Coronary artery (tissue), 2 donors: ENCODE measurements at places on chromosomes 6 and 20.
A peak's percentile ranks its signal among the peaks of the same experiment; 100 is the strongest.

DNA sequence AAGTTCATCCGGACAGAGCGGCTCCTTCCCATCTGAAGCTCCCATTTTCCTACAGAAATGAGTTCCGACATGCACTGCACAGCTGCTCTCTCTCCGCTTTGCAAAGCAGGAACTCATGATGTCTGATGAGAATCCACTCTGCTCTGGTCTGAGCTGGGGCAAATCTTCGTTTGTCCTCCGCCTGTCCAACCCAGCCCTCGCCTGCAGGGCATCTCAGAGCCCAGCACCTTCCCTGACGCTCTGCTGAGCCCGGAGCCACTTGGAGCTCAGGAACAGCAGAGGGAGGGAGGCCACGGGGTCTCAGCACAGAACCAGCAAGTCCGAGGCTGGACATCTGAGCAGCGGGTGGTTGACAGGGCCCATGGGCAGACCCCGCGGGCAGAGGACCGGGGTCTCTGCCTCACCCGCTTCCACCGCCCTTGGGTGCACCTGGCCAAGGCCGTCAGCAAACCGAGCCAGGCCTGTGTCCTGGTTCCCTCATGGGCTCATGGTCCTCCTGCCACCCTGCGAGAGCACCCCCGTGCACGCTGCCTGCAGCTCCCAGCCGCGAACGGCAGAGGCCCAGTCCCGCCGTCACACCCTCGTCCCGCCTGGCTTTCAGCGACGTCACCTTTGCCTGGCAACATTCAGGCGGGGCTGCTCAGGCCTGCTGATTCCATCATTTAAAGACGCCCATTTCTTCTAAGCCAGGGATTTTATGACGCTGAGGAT lies 78.5 kb upstream of the BHLHE23 start:
- peak; percentile 38 for DNase-seq

- no peak for DNase-seq
Observed at GRCh38 chr6:25056130-25056529, 120.4 kb upstream of the RIPOR2 start.

DNA sequence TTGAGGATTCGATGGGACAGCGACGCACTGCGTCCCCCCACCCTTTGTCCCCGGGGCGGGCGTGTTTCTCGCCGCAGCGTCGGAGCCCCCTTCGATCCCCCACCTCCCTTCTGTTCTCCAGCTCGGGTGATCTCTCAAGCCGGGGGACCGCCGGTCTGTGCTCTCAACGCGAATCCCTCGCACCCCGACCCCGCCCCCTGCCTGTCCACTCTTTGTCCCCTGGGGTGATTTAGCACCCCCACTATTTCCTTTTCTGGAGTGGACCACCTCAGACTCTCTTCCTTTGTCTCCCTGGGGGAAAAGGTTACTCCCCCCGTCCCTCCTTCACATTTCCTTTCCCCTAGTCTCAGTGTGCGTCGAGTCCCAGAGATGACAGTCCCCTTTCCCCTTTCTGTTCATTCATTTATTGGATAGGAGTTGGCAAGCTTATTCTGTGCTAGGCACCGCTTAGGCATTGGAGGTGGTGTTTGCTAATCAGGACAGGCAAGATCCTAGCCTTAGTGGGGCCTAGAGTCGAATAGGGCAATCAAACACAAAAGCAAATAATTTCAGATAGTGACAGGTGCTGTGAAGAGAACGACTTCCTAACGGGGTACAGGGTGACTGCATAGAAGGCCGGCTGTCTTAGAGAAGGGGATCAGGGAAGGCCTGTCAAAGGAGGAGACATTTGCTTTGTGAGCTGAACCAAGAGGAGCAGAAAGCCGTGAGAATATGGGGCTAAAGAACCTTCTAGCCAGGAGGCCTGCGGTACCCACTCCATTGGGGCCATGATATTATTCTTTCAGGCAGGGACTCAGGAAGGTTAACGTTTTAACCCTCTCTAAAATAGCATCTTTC lies 741 bp downstream of the PTPN1 start:
- DNase-seq, result no peak

GRCh38 chr6:3310703-3311102 lies 52.0 kb downstream of the PSMG4 start:
- DNase-seq, result no peak

GRCh38 chr6:125099211-125100073 lies 54.1 kb upstream of the TPD52L1 start:
- peak; percentile 81 for DNase-seq

DNA sequence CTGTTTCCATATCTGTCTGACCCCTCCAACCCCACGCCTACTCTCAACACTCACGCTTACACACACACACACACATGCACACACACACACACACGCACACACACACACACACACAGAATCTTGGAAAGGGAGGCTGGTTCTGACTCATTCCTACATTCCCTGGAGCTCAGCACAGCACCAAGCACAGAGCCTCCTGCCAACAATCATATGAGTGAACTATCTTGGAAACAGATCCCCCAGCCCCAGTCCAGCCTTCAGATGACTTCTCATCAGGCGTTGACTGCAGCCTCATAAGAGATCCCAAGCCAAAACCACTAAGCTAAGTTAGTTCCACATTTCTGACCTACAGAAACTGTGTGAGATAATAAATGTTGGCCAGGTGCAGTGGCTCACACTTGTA lies 14.1 kb upstream of the HCK start:
- no peak for DNase-seq

DNA sequence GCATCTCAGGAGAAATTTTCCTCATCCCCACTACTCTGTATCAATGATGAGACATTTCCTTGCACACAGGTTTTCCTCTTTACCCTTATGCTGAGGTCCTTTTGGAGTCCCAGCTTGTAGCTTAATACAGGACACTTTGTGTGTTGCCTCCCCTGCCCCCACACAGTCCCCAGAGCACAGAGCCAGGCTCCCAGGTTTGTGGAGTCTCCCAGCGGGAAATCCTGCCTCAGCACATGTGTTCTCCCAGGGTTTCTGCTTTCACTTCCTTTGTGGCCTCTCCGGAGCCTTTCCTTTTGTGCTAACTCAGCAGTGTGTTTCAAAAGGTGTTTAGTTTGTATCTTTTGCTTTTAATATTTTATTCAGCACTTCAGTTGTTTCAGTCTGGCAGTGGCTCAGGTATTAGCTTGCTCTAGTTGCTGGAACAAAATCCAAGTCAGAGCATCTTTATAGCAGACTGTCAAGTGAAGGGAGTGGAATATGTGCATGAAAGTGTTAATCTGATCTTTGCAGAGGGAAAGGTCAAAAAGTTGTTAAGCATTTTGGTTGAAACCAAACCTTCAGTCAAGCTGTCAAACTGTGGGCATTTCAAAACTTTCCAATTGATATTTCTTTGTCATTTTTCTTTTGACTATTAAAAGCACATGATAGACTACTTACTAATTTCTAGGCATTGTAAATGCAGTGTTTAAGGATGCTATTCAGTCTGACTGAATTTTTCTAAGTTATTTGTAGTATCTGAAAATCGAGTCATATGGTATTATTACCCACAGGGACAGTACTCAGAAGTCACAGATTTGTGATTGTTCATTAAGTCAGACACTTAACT lies 8.6 kb downstream of the SNX9 start:
- DNase-seq, result no peak

DNA sequence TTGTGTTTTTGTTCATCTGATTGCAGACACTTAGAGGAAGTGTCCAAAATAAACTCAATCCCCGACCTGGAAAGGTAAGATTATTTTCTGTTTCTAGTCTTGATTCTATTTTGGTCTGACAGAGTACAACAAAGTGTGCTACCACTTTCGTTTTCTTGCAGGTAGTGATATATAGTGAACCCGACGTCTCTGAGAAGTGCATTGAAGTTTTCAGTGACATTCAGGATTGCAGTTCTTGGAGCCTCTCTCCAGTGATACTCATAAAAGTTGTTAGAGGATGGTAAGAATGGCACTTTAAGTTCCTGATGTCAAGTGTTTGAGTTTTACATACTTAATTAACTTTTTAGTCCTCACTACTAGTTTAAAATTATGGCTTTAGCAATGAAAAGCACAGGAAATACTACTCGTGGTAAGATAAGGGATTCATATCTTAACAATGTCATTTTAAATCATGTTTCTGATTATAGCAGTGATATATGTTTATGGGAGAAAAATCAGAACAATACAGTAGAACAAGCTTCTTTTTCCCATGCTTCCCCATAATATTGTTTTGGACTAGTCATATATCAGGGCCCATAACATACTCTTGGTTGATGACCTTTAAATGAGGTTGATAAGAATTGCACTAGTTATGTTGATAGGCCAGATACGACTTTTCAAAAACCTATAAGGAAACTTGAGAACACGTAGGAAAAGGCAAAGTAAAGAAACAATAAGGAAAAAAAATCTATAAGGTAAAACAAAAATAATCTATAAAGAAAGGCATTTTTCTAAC lies 104.0 kb downstream of the RTN4IP1 start:
- no peak for DNase-seq

DNA sequence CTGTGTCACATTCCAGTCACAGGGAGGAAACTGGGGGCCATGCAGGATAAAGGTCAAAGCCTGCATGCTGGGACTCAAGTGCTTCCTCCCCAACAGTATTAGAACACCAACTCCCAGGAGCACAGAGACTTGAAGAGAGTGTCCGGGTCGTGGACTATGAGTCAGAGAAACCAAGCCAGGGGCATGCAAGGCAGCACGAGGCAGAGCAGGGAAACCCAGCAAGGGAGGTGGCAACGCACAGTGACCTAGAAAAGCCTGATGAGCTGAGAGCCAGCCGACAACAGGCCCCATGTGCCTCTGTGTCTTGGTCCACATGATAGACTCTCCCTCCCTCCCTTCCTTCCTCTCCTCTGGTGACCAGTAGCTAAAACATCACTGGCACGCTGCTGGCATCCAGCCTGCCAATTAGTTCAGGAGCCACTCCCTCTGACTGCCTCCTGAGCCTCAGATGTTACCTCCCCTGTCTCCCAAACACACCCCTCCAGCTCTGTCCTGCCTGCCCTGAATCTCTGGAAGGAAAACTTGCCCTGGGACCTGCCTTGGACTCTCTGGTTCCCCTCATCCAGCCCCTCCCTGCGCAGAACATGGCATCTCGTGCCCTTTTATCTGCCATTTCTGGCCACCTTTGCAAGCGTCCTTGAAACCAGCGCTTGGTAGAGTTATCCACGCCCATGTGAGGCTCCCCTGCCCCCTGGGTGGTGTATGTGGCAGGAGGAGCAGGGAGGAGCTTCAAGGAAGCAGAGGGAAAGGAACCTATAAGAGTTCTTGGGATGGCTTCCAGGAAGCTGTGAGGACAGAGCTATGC lies 16.2 kb upstream of the RNF39 start:
- DNase-seq, result no peak

- DNase-seq, result no peak
Observed at GRCh38 chr20:62739581-62740285, 31.1 kb downstream of the NTSR1 start.

- no peak for DNase-seq
Observed at GRCh38 chr6:18667612-18668011, 280.5 kb downstream of the RNF144B start.

- no peak for DNase-seq
Observed at GRCh38 chr20:50628853-50629669, 62.3 kb downstream of the RIPOR3 start.

DNA sequence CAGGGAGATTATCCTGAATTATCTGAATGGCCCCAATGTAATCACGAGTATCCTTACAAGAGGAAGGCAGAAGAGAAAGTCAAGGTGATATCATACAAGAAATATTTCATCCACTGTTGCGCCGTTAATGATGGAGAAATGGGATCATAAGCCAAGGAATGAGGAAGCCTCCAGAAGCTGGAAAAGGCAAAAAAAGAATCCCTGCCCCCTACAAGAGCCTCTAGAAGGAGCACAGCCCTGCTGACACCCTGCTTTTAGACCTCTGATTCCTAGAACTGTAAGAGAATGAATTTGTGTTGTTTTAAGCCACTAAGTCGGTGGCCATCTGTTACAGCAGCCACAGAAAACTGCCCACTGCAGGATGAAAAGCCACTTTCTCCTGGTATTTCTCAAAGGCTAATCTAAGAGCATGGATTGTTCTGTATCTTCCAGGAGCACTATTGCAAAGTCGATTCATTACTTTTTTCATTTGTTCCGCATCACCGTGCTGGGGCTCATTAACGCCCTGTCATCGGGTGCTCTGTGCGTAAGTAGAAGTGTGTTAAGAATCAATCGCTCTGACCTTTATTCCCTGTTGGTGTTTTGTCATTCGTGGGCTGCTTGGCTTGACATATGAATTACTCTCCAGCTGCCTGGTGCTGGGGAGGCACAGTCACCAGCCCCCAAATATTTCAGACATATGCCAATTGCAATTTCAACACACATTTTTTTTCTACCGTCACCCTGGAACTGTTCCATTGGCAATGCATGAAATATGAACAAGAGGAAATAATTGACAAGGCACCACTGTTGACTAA lies 117.0 kb downstream of the PCSK2 start:
- no peak for DNase-seq

- no peak for DNase-seq
Observed at GRCh38 chr6:79543886-79544285, 6.7 kb upstream of the LCA5 start.

- DNase-seq, result no peak
Observed at GRCh38 chr20:52481443-52481842, 289.9 kb upstream of the ZFP64 start.

DNA sequence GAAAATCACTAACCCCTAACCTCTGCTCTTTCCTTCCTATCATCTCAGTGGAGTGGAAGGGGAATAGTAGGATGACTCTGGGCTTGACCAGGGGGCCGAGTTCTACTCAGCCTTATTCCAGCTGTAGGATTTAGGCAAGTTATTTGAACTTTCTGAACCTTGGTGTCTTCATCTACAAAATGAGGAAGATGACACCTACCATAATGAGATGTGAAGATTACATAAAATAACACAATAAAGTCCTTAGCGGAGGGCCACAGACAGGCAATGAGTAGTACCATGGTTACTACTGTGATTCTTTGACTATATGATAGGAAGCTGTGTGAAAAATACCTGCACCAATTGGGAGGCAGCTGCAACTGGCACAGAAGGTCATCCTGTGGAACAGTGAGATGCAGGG lies 53.6 kb upstream of the PIM1 start:
- DNase-seq, result no peak

GRCh38 chr6:79241228-79241627 lies 6.7 kb upstream of the HMGN3 start:
- no peak for DNase-seq

GRCh38 chr6:90368601-90369000 lies 72.0 kb upstream of the BACH2 start:
- DNase-seq, result no peak

DNA sequence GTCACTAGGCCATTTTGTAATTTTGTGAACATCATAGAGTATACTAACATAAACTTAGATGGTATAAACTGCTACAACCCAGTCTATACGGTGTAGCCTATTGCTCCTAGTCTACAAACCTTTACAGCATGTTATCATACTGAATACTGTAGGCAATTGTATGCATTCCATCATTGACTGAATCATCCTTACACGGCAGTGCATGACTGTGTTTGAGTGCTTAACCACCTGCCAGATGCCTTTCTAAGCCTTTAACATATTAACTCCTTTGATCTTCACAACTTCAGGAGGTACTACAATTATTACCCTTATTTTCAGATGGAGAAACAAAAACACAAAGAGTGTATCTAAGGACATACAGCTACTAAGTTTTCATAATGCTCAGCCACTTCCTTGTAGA lies 14.0 kb downstream of the DPPA5 start:
- no peak for DNase-seq
